Stimulated activated CD8-positive, alpha-beta memory T cell treated with anti-CD3 and anti-CD28 coated beads, Interleukin-2, amount 100 ng/mL, for 1 hour (primary cell): ENCODE measurements at places on chromosomes 11 and 22.

- no peak for DNase-seq
Measured at GRCh38 chr11:20729597-20730105, 60.3 kb downstream of the NELL1 start.

GRCh38 chr22:50034126-50035081 lies 21.8 kb upstream of the IL17REL start:
- no peak for DNase-seq

- DNase-seq = no peak
Measured at GRCh38 chr11:123197711-123198110, 2.7 kb upstream of the CLMP start.

DNA sequence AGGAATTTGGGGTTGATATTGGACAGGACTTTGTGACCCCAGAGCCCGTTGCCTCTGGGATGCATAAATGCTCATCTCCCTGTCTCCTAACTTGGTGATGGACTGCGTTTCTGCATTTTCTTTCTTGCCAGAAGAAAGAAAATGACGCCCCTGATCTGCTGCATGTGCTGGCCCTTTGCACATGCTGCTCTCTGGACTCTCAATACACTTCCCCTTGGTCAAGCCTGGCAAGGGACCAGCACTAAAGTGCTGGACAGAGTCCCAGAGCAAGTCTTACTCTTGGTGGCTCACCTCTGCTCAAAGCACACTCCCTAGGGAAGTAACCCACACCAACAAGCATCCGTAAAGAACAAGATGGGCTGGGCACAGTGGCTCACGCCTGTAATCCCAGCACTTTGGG lies 40.7 kb downstream of the MYH9 start:
- no peak for DNase-seq

- no peak for DNase-seq
Measured at GRCh38 chr11:117916956-117917355, 12.2 kb downstream of the TMPRSS13 start.

DNA sequence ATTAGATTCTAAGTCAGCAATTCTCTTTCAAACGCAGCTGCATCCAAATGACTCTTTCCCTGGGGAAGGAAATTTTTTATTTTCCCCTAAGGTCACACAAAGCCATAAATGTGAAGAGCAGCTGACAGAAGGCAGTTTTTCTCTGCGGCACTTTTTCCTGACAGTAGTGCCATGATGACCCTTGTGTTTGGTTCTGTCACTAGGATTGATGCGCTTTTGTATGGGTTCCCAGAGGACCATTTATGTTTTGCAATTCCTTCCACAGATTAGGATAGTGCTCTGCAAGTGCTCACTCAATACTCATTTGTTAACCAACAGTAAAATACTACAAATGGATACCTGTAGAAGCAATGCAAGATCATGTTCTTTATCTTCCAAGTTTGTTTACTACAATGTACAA lies 359.6 kb upstream of the CTSC start:
- DNase-seq = no peak

- DNase-seq = no peak
Measured at GRCh38 chr11:95566211-95566610, 223.4 kb downstream of the FAM76B start.

DNA sequence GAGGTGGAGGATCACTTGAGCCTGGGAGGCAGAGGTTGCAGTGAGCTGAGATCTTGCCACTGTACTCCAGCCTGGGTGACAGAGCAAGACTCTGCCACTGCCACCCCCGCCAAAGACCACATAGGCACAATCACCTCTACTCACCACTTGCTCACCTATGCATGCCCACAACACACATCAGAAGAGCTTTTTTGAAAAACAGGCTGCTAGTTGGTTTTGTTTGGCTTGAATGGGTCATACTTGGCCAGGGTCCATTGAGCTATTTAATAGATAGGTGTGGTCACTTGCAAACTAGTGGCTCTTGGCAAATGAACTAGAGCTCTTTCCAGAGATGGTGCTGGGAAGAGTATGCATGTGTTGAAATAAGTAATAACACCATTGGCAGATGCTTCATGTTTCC lies 80.1 kb downstream of the EMSY start:
- no peak for DNase-seq

DNA sequence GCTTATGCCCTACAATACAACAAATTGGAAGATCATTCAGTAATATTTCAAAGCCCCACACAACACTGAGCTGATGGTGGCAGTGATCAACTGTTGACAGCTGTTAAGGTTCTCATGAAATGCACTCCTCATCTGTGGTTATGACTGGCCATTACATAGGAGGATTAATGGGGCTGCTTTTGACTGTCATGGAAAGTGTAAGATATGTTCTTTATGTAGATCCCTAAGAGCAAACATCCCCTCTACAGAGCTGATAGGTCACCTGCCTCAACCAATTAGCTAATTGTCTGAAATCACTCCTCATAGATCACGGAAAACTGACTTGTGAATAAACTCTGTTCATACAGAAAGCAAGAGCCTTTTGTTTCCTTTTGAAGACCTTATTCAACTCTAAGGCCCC lies 78.1 kb downstream of the GAB2 start:
- no peak for DNase-seq

DNA sequence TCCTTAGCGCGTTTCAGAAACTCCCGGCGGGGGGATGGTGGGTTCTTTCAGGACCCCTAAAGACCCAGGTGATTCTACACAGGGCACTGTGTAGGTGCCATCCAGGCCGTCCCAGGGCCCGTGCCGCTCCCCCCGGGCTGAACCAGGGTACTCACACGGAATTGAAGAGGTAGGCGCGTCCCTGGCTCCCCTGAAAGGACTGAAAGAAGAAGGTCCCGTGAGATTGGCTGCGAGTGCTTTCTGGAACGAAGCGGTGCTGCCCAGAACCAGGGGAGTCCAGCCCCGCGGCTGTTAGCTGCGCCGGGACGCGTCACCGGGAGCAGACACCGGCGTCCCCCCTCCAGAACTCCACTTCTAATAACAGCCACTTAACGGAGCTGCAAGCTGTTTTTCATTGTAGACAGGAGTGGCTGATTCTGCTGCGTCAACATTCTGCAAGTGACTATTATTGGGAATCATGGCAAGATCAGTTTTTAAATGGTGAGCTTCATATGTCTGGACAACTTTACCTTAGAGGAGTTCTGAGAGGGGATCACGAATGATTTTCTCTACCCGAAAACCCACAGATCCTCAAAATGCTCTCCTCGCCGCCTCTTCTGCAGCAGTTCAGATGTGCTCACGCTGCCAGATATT lies 31.8 kb downstream of the YPEL1 start:
- DNase-seq = no peak

DNA sequence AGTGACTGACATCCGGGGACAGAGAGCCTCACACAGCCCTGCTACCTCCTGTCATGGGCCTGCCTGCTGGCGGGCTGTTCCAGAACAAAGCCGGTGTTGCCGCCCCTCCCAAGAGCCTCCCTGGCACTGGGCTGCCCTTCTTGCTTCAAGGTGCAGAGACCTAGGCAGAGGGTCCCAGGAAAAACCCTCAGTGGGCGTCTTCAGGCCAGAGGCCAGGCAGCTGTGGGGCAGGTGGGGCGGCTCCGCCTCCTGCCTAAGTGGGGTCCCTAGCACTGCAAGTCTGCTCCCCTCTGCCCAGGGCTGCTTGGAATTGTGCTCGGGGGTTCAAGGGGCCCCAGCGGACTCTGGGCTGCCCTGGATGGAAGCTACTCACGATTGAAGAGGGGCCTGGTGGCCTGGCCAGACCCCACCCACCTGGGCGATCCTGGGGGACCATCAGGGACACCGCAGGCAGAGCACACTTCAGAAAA lies 20.4 kb upstream of the GNB1L start:
- no peak for DNase-seq

DNA sequence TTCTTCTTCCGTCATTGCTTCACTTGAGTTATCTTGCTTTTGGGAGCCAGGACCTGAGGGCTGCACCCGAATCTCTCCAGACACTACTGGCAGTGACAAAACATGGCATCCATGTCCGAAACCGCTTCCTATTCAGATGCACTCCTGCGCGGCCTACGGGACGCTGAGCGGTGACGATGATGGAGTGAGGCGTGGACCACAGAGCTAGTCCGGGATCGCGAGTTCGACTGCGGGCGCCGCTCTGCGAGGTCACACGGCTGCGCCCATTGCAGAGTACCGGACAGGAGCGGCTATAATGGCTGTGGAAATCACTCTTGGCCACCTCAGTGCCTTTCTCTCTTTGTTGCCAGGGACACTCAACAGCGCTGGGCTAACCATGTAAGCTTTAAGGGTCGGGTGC lies 453.8 kb upstream of the CNTN5 start:
- no peak for DNase-seq

GRCh38 chr11:62863687-62864335 lies 16.9 kb upstream of the SLC3A2 start:
- no peak for DNase-seq

DNA sequence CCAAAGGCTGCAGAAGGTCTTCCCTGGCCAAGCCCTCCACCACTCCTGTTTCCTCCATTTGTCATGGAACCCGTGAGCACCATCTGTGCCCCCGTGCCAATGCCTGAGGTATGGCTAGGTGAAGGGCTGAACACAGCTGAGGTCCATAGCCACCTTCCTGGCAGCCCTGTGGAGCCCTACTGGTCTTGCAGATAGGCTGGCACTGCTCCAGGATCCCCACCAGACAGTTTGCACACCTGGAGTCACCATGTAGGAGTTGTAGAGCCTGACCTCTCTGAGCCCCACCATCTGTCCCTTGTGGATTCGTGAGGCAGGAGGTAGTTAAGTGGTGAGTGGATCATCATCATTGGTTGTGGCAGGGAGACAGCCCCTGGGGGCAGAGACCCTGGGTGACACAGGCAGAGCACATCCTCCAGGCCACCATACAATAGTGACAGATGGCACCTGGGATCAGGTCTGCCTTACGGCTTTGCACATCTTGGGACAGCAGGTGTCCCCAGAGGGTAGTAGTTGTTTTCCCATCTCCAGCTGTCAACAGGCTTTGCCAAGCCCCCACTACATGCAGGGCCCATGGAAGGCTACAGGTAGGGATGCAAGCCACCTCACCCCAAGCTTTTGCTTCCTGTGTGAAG lies 52.5 kb upstream of the SUSD2 start:
- DNase-seq = no peak

DNA sequence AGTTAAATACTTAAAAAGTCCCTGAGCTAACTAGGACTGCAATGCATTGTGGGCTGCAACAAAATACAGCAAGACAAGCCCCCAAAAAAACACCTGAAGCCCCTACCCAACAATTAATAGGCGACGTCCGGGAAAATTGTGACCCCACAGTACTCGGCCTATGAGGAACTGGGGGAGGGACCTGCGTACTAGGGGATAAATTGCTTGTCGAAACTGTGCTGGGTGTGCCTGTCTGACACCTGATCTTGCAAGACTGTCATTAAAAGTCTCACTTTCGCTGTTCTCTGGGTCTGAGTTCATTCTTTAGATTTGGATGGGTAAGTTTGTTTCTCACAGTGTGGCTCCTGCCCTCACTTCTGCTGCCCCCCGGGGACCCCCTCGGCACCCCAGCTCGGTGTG lies 15.2 kb downstream of the TANGO2 start:
- no peak for DNase-seq

DNA sequence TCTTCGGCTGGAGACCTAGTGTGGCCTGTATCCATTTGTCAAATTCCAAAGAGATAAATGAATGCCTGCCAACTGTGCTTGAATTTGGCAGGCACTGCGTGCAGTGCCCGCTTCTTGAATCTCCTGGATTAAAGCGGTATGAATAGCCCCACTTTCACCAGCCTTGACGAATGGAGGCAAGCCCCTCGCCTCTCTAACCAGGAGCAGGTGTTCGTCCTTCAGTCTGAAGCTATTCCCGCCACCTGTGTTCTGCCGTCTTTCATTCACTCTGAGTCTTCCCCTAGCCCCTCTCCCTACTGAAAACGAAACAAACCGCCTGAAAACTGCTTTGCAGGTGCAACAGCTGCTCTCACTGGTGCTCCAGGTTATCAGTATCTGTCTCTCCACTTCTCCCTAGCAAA lies 11.2 kb downstream of the NLRP14 start:
- no peak for DNase-seq
